ENCODE measurements at places on chromosomes 3 and 15.

DNA sequence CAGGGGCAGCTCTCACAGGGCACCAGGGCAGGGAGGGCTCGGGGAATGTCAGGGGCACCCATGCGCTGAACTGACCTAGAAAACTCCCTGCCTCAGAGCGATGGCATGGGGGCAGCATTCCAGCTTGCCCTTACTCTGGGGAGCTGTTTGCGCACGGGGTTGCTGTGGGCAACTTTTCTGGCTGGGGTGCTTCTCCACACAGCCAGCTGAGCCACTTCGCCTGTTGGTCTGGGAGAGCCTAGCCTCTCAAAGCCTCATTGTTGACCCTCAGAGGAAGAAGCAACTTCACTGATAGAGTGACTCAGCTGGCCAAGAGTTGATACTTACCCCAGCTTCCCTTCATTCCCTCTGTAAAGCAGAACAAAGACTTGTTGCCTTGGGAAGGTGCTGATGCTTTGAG, 42.6 kb upstream of the MRPS22 start:
- DNase-seq: no peak

- no peak for DNase-seq
Observed at GRCh38 chr3:62167566-62168262, 205.6 kb downstream of the FEZF2 start.

GRCh38 chr15:60374628-60375081, 23.1 kb downstream of the ANXA2 start:
- no peak for DNase-seq

GRCh38 chr3:172707967-172708366, 2.9 kb downstream of the NCEH1 start:
- DNase-seq: no peak

DNA sequence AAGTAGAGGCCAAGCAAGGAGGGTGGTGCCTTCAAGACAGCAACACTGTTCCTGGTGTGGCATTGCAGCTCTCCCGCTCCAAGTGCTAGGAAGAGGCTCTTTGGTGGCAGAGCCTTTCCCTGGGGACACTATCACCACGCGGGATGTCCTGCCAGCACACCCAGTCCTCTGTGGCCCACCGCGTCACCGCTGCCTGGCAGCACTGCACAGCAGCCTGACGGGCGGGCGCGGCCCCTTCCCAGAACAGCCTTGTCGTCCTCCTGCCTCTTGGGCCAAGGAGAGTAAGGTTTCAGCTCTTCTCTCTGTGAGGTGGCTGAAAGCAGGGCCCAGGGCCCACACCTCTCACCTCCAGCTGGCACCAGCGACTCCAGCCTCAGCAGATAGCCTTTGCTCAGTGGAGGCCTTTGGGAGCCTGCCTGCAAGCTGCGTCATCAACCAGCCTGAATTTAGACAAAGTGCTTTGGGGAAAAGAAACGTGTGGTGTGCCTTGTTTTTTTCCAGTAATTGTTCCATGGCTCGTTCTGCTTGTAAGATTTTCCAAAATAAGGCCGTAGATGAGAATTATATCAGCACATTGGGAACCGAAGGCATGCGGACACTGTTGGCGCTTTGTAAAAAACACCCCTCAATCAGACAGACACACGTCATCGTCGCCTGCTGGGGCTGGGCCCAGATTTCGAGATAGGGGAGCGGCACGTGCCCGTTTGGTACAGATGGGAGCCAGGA, 65.0 kb downstream of the AAGAB start:
- DNase-seq: no peak

GRCh38 chr3:49276475-49277382, at the start of gene C3orf62:
Gene C3orf62, minus strand, starts transcription at chr3:49277232. Its CDS starts 360 bp downstream, at chr3:49276872.
- peak; percentile 73 for DNase-seq

Data from germinal center (tissue), 1 donor.